CD4-positive, alpha-beta T cell treated with Interleukin-6 at 100 ng/mL for 8 hours (primary cell): ENCODE measurements at places on chromosomes 6 and 20.

GRCh38 chr6:112209131-112209530 lies 45.2 kb downstream of the LAMA4 start:
- DNase-seq, result no peak

DNA sequence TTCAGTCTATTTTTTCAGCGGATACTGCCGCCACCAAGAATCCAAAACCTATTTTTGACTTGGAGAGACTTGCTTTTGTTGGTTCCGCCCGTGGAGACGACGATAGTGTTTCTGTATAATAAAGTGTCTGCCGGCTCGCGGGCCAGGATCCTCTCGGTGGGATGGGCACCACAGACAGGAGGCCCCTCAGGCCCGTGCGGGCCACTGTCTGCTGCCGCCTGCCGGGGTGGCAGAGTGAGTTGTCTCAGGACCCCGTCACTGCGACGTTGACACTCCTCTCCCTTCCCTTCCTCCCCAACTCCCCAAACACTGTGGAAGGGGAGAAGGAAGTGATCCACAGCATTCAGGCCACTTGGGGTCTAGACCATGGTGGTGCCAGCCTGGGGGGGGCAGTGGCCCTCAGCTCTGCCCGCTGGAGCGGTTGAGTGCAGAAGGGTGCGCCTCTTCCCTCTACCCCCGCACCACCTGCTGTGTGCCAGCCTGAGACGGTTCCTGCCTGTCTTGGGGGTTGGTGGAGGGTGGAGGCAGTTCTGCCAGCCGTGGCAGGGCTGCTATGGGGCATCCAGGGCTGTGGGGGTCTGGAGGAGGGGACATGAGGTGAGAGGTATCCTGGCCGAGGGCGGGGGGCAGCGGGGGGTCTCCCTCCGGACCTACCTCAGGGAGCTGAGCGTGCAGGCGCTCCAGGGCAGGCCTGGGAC lies 17.5 kb downstream of the RBM38 start:
- no peak for DNase-seq

DNA sequence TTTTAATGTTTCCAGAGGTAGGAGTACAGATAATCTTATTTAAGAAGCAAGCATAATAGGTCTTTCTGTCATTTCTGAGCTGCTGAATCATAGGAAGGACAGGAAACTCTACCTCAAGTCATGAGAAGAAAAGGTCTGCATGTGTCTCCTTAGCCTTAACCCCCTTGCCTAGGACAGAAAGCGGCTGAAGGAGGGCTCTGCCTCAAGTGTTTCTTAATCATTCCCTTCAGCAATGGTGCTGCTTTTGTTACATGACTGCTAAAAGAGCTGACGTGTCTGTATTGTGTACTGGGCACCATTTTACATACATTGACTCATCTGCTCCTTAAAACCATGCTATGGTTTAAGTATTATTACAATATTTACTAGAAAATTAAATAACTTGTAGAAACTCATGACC lies 564.0 kb upstream of the AGPAT4 start:
- DNase-seq, result no peak

DNA sequence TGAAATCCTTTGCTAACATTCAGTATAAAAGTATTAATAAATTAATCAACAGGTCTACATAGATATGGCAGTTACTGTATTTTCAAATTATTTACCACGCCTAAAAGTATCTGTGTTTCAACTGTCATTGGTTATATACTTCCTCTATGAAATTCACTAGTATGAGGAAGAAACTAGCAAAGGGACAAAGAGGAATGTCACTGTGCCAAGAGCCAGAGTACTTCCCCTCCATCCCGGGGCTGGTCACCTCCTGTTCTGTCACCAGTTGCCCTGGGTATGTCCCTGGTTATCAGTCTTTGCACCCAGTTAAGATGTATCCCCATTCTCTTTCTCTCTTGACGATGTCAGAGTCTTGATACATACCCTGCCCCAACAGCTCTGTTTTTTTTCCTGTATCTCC lies 476.8 kb upstream of the SOX4 start:
- no peak for DNase-seq

DNA sequence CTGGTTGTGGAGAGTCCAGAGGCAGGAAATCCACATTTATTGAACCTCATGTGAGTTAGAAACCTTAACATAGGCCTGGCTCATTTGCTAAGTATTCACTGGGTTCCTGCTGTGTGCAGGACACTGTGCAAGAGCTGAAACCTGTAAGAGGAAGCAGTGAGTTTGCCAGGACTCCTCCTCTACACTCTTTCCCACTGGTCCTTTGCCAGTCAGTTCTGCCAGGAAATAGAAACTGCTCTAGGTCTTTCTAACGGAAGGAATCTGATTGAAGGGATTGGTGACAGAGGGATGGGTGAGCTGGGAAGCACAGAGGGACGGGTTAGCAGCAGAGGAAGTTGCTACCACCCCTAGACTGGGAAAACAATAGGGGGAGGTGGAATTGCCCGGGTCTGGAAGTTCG lies 234.2 kb upstream of the ECI2 start:
- DNase-seq, result no peak

GRCh38 chr6:37966801-37967200 lies 147.3 kb downstream of the ZFAND3 start:
- no peak for DNase-seq
